ENCODE measurements at places on chromosomes 12 and 14.

DNA sequence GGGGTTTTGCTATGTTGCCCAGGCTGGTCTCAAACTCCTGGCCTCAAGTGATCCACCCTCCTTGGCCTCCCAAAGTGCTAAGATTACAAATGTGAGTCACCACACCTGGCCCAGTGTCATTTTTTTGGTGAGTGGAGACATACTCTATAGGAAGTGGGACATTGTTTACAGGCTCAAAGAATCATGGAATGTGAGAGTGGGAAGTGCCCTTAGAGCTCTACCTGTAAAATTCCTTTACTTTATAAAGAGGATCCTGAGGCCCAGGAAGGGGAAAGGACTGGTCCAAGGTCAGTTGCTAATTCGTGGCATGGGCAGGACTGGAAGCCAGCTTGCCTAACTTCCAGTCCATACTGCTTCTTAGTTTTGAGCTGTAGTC is 8.7 kb upstream of the ADCK1 start:
- no peak for DNase-seq

GRCh38 chr12:55057481-55057880 is 37.7 kb downstream of the NEUROD4 start:
- no peak for DNase-seq

GRCh38 chr12:120474616-120474960 is 5.0 kb upstream of the SRSF9 start:
- no peak for DNase-seq

GRCh38 chr12:89138048-89138852 is 214.1 kb downstream of the DUSP6 start:
- DNase-seq = peak; percentile 16

DNA sequence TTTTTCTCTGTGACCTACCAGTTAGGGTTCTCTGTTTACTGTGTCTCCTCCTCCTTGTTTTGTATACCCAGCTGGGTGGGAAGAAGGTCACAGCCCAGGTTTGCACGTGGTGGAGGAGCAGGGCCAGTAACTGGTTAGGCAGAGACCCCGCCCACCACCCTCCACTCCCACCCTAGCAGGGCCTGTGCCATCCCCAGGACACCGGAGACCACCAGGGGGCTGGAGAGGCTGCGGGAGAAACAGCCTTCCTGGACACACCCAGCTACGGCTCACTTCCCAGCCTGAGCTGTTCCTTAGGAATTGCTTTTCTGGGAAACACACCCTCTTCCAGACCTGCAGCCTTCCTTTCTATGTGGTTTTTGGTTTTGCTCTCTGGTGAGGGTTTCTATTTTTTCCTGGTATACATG is 21.1 kb downstream of the BDKRB2 start:
- DNase-seq = peak; percentile 27

DNA sequence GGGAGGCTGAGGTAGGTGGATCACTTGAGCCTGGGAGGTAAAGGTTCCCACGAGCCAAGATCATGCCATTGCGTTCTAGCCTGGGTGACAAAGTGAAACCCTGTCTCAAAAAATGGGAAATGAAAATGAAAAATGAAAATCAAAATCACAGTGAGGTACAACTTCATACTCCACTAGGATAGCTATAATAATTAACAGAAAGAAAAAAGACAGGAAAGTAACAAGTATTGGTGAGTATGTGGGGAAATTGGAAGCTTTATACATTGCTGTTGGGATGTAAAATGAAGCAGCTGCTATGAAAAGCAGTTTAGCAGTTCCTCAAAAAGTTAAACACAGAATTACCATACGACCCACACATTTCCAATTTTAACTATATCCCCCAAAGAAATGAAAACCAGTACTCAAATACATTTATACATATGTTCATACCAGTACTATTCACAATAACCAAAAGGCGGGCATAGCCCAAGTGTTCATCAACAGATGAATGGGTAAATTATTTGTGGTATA is 22.2 kb downstream of the SGPP1 start:
- no peak for DNase-seq

GRCh38 chr12:109744026-109744425 is 30.4 kb downstream of the FAM222A start:
- no peak for DNase-seq

DNA sequence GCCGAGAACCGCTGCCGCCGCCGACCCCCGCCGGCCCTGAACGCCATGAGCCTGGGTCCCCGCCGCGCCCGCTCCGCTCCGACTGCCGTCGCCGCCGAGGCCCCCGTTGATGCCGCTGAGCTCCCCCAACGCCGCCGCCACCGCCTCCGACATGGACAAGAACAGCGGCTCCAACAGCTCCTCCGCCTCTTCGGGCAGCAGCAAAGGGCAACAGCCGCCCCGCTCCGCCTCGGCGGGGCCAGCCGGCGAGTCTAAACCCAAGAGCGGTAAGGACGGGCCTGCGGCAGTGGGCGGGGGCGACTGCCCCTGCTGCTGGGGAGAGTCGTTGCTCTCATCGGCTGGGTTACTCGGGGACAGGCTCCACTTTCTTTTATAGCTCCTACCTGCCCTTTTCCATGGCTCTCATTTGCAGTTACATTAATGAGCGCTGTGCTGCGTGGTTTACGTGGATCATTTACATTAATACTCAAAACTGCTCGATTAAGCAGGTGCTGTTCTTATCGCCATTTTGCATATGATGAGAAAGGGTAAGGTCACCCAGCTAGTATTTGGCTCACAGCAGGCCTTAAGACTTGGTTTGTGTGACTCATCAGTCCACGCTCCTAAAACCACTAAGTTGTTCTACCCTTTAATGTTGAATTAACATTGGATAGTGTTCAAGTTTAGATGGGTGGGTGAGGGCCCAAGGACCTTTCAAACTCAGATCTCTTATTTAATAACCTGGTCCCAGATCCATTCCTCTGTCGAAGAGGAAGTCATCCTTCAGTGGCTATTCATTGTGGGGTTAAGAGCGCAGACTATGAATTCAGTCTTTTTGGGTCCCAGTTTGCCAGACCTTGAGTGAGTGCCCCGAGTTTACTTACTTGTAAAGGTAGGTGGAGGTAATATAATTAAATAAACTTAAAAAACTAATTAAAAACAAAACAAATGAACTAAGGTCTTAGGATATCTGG is 823 bp downstream of the RNF10 start:
- DNase-seq = peak; percentile 67

- no peak for DNase-seq
Observed at GRCh38 chr14:74848768-74849167, 27.2 kb downstream of the PROX2 start.

DNA sequence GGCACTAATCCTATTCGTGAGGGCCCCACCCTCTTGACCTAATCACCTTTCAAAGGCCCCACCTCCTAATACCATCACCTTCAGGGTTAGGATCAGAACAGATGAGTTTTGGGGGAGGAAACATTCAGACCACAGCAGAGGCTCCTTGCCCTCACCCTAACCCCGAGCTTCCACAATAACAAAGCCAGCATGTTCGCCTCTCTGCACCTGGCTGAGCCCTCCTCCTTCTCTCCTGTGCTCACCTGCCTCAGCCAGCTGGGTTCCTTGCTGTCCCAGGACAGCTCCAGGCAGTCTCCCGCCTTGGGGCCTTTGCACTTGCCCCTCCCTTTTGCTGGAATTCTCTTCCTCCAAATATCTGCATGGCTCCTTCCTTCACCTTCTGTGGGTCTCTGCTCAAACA is 9.7 kb upstream of the RAN start:
- no peak for DNase-seq

GRCh38 chr12:45725631-45726602 is 3.6 kb upstream of the ARID2 start:
- DNase-seq = peak; percentile 18

DNA sequence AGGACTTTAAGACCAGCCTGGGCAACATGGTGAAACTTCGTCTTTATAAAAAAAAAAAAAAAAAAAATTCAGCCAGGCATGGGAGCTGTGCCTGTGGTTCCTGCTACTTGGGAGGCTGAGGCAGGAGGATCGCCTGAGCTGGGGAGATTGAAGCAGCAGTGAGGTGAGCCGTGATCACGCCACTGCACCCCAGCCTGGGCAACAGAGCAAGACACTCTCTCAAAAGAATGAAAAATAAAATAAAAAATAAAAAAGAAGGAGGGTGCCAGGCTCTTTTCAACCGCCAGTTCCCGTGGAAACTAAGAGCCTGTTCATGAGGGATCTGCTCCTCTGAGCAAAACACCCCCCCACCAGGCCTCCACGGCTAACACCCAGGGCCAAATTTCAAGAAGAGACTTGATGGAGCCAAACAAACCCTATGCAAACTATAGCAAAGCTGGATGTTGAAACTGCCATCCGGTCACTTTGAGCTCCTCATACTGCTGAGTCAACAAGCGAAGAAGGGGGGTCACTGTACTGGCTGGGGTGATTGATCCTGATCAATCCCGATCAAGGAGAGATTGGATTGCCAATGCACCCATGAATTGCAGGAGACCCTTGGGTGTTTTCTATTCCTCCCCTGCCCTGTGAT is 23.4 kb downstream of the DLK1 start:
- no peak for DNase-seq

- DNase-seq = no peak
Observed at GRCh38 chr12:82826505-82826904, 139.8 kb downstream of the TMTC2 start.

- no peak for DNase-seq
Observed at GRCh38 chr12:5537771-5538170, 105.9 kb downstream of the NTF3 start.

- no peak for DNase-seq
Observed at GRCh38 chr12:69024413-69024812, 91.4 kb upstream of the CPM start.

GRCh38 chr12:123889848-123890535 is 82.6 kb downstream of the CCDC92 start:
- DNase-seq = no peak

GRCh38 chr12:99455350-99456035 is 192.1 kb upstream of the GARIN6 start:
- DNase-seq = no peak

DNA sequence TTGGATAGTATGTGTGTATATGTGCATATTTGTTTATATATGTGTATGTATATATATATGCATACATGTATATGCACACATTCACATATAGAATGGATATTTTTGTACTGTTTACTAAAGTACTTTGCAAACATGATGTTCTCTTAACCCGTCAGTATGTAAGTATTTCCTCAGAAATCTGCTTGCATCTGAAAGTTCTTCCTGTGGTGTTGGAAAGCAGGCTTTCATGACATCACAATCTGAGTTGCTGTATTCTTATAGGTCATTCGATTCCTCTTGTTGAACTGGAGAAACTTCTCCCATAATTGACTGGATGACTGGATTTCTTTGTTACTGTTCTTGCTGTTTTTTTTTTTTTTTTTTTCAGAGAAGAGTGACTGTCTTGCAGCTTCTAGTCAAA is 29.1 kb downstream of the GABARAPL1 start:
- no peak for DNase-seq

GRCh38 chr14:58912287-58912686 is 274.5 kb downstream of the DACT1 start:
- DNase-seq = no peak

- DNase-seq = no peak
Observed at GRCh38 chr14:54488318-54488645, 498 bp downstream of the GMFB start.

DNA sequence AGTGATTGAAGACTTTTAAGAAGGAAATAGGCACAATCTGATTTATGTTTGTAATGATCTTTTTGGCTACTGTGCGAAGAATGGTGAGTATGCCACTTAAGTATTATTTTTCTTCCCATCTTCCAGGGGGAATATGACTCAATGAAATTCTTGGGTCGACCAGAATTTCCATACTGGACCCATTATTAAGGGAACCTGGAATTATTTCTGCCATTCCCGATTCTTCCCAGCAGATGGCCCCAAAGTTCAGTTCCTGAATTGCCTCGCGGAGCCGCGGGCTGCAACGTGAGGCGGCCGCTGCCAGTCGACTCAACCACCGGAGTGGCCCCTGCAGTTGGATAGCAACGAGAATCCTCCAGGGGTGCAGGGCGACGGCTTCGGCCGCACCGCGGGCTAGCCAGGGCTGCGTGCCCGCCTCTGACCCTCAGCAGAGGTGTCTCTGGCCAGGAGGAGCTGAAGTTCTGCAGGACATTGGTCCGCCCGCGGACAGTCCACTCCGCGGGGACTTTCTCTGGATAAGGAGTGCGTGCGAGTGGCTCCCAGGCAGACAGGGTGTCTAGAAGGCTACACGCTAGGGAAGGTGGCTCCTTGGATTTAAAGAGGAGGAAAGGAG is 628 bp upstream of the TSHR start:
- peak; percentile 83 for DNase-seq

DNA sequence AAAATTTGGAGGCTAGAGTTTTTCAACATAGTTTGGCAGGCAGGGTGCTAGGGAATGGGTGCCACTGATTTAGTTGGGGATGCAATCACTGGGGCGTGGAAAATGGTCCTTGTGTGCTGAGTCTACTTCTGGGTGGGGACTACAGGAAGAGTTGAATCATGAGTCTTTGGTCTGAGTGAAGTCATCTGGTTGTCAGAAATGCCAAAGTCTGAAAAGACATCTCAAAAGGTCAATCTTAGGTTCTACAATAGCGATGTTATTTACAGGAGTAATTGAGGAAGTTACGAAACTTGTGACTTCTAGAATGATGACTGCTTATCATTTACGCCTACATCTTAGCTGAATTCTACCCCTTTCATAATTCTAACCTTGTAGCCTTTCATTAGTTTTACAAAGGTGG is 209.1 kb downstream of the NUBPL start:
- no peak for DNase-seq

All from HEK293T (cell line).